ENCODE measurements at places on chromosomes 2 and 18. TPM values are rescaled to one million over a fixed set of nuclear protein-coding genes. Genes with fewer than 3 reads are reported as not detected.

GRCh38 chr2:227821043-227821942 lies 7.7 kb downstream of the CCL20 start:
- DNase-seq = no peak

DNA sequence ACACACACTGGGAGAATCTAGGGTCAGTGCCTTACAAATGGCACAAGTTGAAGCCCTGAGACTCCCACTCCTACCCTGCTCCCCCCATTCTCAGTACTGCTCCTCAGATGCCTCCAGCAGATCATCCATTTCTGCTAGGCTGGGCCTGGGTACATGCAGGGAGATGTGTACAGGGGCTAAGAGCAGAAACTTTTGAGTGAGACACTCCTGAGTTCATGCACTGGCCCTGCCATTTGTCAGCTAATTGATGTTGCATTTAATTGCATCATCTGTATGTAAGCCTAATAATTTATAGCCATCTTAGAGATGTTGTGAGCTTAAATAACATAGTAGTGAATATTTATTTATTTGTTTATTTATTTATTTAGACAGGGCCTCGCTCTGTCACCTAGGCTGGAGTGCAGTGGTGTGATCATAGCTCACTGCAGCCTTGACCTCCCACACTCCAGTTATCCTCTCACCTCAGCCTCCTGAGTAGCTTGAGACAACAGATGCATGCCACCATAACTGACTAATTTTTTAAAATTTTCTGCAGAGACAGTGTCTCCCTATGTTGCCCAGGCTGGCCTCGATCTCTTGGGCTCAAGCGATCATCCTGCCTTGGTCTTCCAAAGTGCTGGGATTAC lies 4.8 kb upstream of the CASP8 start:
- no peak for DNase-seq

DNA sequence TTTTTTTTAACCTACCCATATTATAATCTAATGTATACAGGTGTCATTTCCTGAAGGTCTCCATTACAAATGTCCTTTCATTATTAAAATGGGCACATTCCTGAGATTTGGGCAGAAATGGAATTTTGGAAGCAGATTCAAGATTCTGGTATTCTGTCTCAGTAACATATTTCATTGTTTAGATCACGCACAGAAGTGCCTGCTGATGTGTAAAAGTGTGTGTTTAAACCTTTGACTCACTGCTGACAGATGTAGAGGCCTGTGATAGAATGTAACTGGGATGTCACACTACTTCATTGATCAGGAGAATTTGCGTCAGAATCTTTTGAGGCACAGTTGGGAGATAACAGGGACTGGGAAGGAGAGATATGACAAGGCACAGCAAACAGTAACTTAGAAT lies 276.8 kb upstream of the EPAS1 start:
- no peak for DNase-seq

- no peak for DNase-seq
These were observed 12.6 kb downstream of the DTYMK start for GRCh38 chr2:241673797-241674725.

- no peak for DNase-seq
These were observed 47.3 kb upstream of the SLC38A11 start for GRCh38 chr2:165002638-165003037.

DNA sequence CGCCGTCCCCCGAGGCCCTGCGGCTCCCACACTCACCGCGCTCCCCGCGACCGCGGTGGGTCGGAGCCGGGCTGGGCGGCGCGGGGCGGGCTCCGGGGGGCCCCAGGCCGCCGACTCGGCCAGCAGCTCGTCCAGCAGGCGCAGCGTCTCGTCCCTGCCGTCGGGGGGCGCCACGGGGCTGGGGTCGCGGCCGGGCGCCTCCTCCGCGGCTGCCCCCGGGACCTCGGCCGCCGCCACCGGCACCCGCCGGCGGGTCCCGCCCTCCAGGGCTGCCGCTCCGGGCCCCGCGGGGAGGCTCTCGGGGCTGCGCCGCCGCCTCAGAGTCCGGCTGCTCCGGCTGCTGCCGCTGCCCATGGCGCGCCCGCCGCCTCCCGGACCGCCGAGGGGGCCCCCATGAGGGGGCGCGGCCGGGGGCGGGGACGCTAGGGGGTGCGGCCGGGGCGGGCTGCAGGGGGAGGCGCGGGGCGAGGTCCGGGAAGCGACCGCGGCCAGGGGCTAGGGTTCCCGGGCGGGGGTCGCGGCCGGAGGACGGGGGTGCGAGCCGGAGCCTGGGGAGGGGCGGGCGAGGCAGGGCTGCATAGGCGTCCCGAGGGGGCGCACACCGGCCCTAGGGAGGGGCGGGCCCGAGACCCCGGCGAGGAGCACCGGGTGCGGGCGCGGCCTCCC lies at the start of gene CYS1:
TSS of gene CYS1 (minus strand) at position 542 of the 666 bp plus-strand sequence. CDS start at position 354, 188 bp downstream.
- DNase-seq = no peak

Gene CACNB4
- total RNA-seq = 0.71 TPM

Gene NLRC4
- total RNA-seq = 2.3 TPM

Gene PRR30
- not detected for total RNA-seq

Gene UGT1A3
- not detected for total RNA-seq

Gene MYOM1
- 351 TPM for total RNA-seq

Gene FBXO15
- total RNA-seq = not detected

Gene KCTD1
- 42.2 TPM for total RNA-seq

Measured in left cardiac atrium (tissue), 4 donors.